ENCODE measurements at places on chromosomes 3 and 15.
A peak's percentile ranks its signal among the peaks of the same experiment; 100 is the strongest.

DNA sequence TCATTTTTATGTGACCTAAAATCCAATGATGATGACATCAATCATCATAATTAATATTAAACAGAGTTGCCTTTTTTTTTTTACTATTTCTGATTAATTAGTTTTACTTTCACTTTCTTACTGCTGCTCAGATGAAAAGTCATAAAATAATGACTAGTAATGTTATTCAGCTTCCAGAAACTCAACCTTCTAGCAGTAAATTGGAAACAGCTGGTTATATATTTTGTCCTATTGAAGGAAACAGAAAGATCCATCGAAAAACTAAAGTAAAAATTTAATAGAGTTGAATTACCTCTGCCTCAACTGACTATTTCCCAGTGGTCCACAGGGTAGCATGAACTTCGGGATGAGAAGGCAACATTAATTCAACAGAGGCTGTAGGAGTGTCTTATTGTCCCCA is 107.1 kb upstream of the PTX3 start:
- DNase-seq, result no peak

DNA sequence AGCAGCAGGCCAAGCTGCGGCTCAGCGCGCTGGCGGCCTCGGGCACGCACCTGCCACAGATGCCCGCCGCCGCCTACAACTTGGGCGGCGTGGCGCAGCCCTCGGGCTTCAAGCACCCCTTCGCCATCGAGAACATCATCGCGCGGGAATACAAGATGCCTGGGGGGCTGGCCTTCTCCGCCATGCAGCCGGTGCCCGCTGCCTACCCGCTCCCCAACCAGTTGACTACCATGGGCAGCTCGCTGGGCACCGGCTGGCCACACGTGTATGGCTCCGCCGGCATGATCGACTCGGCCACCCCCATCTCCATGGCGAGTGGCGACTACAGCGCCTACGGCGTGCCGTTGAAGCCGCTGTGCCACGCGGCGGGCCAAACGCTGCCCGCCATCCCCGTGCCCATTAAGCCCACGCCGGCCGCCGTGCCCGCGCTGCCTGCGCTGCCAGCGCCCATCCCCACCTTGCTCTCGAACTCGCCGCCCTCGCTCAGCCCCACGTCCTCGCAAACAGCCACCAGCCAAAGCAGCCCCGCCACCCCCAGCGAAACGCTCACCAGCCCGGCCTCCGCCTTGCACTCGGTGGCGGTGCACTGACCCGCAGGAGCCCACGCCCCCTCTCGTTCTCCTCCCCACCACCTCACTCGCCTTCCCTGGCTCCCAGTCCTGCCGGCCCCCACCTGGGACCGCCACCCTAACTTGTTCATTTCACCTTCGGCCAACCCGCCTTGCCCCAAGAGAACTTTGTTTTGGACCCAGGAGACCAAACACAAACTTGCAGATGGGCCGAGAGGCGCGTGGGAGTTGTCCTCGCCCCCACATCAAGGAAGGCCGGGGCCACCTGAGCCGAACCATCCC is 1.5 kb downstream of the FOXB1 start:
- no peak for DNase-seq

DNA sequence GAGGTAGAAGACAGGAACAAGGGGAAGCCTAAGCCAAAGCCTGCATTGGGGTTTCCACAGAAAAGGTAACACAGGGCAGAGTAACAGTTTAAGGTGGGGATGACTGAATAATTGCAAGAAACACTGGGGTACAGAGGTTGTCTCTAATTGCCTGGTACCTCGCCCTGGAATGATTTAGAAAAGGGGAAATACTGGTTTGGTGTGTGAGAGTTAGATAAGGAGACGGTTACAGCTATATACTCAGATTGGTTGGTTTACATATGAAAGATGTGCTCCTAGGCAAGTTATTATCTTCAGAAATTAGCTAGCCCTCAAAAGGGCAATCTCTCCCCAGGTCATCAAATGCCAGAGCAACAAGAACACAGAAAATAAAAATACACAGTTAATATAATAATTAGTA is 58.8 kb downstream of the SMARCC1 start:
- no peak for DNase-seq

DNA sequence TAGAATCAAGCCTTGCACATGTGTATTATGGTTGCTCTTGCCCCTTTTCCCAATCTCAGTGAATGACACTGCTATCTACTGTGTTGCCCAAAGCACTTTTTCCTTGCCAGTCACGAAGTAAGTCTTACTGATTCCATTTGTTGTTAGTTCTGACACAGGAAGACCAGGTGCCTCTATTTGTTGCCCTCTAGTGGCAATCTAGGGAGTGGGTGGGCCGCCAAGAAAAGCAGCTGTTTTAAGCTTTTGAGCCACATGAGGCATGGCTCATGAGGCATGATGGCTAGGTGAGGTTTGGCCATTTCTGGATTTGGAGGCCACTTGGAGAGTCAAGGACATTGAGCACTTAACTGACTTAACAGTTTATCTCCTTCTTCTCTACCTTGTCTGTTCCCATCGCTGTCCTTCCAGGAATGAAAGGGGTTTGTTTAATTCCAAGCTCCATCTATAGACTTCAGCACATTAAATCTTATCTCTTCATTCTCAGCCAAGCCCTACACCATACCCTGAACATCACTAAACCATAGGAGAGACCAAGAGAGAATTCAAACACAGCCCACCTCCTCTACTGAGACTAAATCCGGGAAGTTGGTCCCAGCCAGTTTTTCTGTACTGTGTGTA is 103.1 kb downstream of the HCN4 start:
- DNase-seq, result peak; percentile 13

DNA sequence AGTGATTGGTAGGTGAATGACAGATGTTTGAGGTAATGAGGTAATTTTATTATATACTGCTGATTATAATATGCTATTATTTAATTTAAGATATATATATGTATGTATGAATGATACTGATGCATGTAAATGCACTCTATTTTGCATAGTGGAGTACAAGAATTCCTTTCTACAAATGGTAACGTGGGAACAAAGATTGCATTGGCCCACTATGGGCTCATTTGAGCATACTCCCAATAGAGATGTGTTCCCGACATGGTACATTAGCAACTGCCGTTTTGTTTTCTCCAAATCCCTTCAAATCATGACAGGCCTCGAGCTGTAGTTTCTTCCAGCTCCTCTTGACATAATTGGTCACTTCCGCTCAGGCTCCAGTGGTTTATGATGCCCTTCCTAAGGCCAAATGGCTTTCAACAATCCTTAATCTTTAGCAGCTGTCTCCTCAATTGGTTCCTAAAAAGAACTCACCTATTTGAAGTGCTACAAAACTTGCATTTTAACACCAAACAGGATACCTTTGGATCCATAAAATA is 266.1 kb downstream of the ADAMTSL3 start:
- DNase-seq, result no peak

DNA sequence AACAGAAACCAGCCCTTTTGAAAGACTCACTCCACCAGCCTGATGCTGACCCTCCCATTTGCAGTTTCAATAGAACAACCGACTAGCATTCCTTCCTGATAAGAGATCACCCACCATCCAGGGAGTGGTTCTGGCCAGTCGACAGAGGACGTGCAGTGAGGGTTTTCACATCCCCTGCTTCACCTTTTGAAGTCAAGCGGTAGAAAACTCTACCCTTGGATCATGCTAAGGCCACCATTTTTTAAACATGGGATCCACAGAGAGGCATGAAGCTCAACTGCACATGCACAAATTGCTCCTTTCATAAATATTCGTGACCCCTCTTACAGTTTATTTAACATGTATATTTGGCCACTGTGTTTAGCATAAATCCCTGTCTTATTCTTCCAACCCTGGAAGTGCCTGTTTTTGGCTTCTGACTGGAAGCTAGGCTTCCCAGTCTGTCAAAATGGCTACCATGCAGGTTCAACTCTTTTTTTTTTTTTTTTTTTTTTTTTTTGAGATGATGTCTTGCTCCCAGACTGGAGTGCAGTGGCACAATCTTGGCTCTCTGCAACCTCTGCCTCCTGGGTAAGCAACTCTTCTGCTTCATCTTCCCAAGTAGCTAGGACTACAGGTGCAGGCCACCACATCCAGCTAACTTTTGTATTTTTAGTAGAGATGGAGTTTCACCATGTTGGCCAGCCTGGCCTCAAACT is 1.0 kb upstream of the THUMPD3 start:
- DNase-seq, result no peak

GRCh38 chr15:77915261-77915960 is 162.1 kb downstream of the TBC1D2B start:
- no peak for DNase-seq

DNA sequence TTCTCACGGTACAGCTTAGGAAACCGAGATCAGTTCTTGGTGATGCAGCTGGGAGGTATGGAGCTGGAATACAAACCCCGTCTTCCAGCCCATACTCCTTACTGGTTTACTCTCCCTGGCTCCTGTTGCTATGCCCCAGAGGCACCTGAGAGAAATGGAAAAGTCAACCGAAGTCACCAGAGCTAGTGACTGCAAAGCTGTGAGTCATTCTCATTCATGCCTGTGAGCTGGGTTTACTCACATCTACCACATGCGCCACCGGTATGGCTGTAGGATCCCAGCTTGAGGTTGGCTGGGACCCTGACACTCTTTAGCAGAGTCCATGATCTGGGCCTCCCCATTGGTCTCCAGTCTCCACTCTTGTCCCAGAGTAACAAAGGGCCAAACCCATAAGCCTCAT is 111.5 kb upstream of the ETV5 start:
- DNase-seq, result no peak

GRCh38 chr3:116512281-116512680 is 67.0 kb upstream of the LSAMP start:
- DNase-seq, result no peak

DNA sequence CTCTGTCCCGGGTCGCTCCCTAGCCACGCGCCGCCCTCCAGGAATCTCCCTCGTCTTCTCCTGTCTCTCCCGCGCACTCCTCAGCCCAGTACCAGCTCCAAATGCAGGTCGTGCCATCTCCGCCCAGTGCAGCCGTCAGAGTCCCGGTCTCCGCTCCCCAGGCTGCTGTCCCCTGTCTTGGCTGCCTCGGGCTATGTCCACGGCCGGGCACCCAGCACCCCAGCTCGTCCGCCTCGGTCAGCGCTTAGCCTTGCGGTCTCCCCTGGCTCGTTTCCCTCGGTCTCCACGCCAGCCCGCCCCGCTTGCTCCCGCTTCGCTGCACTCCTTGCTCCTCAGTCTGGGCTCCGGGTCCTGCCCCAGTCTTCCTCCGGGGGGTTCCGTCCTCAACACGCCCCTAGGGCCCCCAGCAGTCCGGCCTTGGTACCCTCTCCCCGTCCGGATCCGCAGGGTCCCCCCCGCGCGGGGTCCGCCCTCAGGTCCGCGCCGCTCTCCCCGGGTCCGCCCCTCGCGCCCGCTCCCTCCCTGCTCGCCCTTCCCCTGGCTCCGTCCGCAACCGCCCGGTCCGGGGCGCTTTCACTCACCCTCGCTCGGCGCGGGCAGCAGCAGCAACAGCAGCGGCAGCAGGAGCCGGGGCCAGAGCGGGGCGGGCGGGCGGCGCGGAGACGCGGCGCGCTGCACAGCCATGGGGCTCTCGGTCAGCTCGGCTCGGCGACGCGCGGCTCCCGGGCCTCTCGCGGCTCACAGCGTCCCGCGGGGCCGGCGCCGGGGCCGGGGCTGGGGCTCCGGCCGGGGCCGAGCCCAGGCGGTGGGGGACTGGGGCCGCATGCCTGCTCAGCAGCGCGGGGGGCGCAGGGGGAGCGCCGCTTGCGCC is 462 bp downstream of the IGDCC3 start:
- no peak for DNase-seq

GRCh38 chr15:60416484-60416883 is 18.7 kb upstream of the ANXA2 start:
- DNase-seq, result no peak

DNA sequence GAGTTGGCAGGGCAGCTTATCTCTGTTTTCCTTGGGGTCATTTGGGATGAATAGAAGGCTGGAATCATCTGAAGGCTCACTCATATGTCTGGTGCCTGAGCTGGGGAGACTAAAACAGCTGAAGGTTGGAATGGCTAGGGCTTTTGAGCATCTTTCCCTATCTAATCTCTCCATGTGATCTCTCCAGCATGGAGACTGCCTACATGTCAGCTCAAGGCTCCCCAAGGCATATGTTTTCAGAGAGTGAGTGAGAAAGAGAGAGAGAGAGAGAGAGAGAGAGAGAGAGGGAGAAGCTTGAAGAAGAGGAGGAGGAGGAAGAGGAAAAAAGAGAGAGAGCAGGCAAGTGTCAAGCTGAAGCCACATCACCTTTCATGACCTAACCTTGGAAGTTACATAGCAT is 143.4 kb downstream of the EBLN2 start:
- DNase-seq, result no peak
